ENCODE measurements at places on chromosomes 3 and 15. TPM values are rescaled to one million over a fixed set of nuclear protein-coding genes. Genes with fewer than 3 reads are reported as not detected.

DNA sequence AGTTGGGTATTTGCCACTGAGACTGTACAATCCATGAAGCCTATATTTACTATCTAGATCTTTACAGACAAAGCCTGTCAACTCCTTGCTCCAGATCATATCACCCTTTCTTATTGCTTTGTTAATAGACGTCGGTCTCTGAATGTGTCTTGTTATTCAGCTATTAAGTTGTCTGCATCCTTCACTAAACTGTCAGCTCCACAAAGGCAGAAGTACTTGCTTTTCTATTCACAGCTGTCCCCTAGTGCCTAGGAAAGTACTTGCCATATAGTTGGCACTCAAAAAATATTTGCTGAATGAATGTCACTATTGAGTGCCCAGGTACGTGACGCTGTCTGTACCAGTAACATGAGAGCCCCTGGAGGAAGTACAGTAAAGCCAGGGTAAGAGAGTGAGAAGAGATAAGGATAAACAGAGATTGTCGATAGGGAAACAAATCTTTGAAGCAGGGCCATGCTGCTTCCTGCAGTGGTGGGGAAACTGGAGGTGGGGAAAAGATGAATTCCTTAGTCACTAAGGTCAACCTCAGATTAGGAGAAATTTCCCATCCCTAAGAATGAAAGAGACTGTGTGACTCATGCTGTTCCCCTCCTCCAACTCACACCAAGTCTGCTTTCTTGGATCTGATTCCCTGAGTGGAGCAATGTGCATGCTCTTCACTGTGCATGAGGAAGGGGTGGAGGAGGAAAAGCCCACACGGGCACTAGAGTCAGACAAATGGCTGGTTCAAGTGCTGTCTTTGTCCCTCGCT lies 36.3 kb downstream of the PRICKLE2 start:
- peak overlapping the region; percentile 93 for H3K27ac ChIP-seq
- H3K4me1 ChIP-seq: peaks cover 19% of the 10 kb centered on the region
- DNase-seq: peak; percentile 69
- H3K4me3 ChIP-seq: no peak overlapping the region
- no peaks in the 10 kb centered on the region for H3K27me3 ChIP-seq

GRCh38 chr15:92811148-92811913 lies 88.8 kb upstream of the CHD2 start:
- H3K27me3 ChIP-seq: no peaks in the 10 kb centered on the region
- peak overlapping the region; percentile 12 for H3K4me3 ChIP-seq
- peak overlapping the region; percentile 99 for H3K27ac ChIP-seq

GRCh38 chr15:57640930-57641682 lies 49.4 kb downstream of the MYZAP start:
- no peak overlapping the region for H3K4me3 ChIP-seq
- no peaks in the 10 kb centered on the region for H3K36me3 ChIP-seq
- H3K27me3 ChIP-seq: no peaks in the 10 kb centered on the region
- H3K4me1 ChIP-seq: no peaks in the 10 kb centered on the region
- no peak overlapping the region for H3K27ac ChIP-seq

GRCh38 chr15:23561914-23562313 lies 3.6 kb upstream of the MKRN3 start:
- no peak overlapping the region for H3K27ac ChIP-seq
- DNase-seq: no peak
- H3K4me3 ChIP-seq: no peak overlapping the region

- H3K27me3 ChIP-seq: no peaks in the 10 kb centered on the region
- no peak overlapping the region for H3K4me3 ChIP-seq
- no peak for DNase-seq
- no peaks in the 10 kb centered on the region for H3K36me3 ChIP-seq
- H3K4me1 ChIP-seq: no peaks in the 10 kb centered on the region
- H3K27ac ChIP-seq: no peak overlapping the region
Measured at GRCh38 chr15:46682969-46683791, 1034.1 kb upstream of the SEMA6D start.

DNA sequence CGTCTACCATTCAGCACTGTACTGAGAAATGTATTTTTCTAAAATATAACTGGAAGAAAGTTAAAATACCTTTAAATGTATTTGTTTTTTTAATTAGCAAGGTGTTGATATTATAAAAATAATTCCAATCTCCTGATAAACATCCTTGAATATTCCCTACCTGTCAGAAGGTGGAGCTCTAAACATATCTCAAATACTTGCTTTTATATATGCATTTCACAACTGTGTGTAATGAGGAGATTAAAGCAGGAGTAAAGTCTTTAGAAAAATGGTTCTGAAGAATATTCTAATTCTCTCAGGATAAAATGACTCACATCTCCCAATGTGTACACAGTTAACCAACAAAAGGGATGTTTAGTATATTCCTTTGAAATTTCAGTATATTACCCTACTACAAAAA lies 422.7 kb downstream of the PLCL2 start:
- H3K27me3 ChIP-seq: no peaks in the 10 kb centered on the region
- H3K36me3 ChIP-seq: no peaks in the 10 kb centered on the region
- H3K27ac ChIP-seq: no peak overlapping the region
- H3K4me1 ChIP-seq: no peaks in the 10 kb centered on the region
- H3K4me3 ChIP-seq: no peak overlapping the region

- DNase-seq: no peak
- H3K4me3 ChIP-seq: no peak overlapping the region
- no peaks in the 10 kb centered on the region for H3K4me1 ChIP-seq
- no peak overlapping the region for H3K27ac ChIP-seq
- H3K27me3 ChIP-seq: no peaks in the 10 kb centered on the region
- H3K36me3 ChIP-seq: no peaks in the 10 kb centered on the region
Measured at GRCh38 chr3:11661827-11662226, 18.1 kb upstream of the VGLL4 start.

DNA sequence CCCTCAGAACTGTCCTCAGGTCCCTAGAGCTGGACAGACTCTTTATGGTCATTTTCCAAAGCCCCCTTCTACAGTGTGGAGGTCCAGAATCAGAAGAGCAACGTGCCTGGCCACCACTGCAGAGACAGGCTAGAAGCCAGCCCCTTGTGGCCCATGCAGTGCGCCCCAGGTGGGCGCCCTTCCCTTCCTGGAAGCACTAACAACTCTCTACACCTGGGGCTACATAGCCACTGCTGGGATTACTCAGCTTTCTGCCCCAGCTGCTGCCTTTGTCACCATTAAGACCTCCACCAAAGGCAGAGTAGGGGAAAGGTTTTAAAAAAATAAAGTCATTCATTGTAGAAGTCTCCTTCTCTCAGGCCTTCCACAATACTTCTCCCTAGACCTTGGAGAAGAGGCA lies 2.3 kb downstream of the RASGRP1 start:
- no peak overlapping the region for H3K27ac ChIP-seq
- H3K27me3 ChIP-seq: no peaks in the 10 kb centered on the region
- no peak overlapping the region for H3K4me3 ChIP-seq
- no peak for DNase-seq
- no peaks in the 10 kb centered on the region for H3K4me1 ChIP-seq

- H3K27ac ChIP-seq: no peak overlapping the region
- no peaks in the 10 kb centered on the region for H3K4me1 ChIP-seq
- no peaks in the 10 kb centered on the region for H3K27me3 ChIP-seq
- H3K36me3 ChIP-seq: no peaks in the 10 kb centered on the region
Measured at GRCh38 chr15:39843565-39843964, 60.9 kb upstream of the FSIP1 start.

DNA sequence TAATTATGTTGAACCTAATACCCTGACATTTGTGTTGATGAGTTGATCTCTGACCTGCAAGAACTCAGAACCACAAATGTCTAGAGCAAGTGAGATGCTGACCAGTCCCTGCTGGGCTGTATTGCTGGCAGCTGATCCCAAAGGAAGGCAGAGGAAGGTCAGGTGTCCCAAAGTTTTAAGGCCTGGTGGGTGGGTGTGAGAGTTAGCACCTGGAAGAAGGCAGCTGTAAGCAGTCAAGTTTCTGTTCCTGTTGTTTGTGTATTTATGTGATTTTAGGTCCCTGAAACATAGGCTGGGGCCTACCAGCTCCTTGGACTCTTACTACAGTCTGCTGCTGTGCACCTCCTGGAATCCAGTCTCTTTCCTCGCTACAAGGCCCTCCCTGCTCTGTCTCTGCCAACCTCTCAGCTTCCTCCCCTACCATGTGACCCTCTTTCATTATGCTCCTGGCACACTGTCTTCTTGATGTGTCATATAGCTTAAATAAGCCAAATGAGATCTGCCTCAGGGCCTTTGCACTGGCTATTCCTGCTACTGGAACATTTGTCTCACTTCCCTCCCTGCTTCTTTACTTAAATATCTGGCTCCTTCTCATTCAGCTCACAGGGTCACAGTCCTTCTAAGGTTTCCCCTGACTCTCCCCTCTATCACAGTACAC lies 31.0 kb upstream of the ATOSA start:
- H3K27me3 ChIP-seq: no peaks in the 10 kb centered on the region
- DNase-seq: no peak
- H3K4me1 ChIP-seq: no peaks in the 10 kb centered on the region
- H3K36me3 ChIP-seq: no peaks in the 10 kb centered on the region
- no peak overlapping the region for H3K27ac ChIP-seq
- no peak overlapping the region for H3K4me3 ChIP-seq

DNA sequence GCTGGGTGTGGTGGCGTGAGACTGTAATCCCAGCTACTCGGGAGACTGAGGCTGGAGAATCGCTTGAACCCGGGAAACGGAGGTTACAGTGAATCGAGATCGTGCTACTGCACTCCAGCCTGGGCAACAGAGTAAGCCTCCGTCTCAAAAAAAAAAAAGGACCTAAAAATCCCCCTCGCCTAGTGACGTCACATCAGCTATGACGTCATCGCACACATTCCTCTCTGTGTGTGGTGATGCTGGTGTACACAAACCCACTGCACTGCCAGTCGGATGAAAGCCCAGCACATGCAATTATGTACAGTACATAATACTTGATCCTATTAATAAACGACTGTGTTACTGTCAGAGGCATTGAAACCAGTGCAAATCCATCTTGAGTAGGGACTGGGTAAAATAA lies 40.2 kb upstream of the SEC61A1 start:
- no peaks in the 10 kb centered on the region for H3K36me3 ChIP-seq
- no peak overlapping the region for H3K4me3 ChIP-seq
- no peak overlapping the region for H3K27ac ChIP-seq
- H3K4me1 ChIP-seq: no peaks in the 10 kb centered on the region
- no peak for DNase-seq

DNA sequence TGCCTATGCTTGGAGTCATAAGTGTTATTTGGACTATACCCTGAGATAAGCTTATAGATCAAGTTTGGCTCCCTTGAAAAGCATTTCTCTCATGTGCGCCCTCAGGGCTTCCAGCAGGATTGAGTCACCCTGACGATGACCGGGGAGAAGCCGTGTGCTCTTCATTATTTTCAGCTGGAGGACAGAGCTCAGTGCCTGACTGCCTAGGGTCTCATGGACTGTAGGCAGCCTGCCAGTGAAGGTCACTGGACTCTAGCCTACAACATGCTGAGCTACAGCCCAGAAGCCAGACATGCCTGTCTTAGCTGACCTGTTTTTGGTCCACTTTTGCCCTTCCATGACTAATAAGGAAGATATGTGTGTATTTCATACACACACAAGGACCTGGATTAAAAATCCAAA lies 31.6 kb upstream of the NUDT16 start:
- no peak for DNase-seq
- H3K36me3 ChIP-seq: no peaks in the 10 kb centered on the region
- no peak overlapping the region for H3K4me3 ChIP-seq
- no peaks in the 10 kb centered on the region for H3K27me3 ChIP-seq
- H3K4me1 ChIP-seq: no peaks in the 10 kb centered on the region

DNA sequence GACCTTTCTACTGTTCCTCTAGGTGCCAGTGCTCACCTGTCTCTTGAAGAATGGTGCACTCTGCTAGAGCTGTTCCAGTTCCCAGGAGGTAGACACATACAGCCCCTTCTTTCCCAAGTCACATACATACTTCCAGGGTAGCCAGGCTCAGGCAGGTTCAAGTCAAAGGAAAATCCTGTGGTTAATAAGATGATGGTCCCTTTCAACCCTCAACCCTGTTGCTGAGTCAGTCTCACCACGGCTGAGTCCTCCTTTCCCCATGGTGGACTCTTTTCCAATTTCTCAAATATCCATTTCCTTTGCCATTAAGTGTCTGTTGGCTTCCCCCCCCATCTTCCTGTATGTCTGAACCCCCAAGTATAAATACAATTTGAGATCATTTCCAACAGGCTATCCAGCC lies 56.1 kb upstream of the ACAN start:
- no peaks in the 10 kb centered on the region for H3K36me3 ChIP-seq
- H3K27ac ChIP-seq: no peak overlapping the region
- H3K4me3 ChIP-seq: no peak overlapping the region
- no peak for DNase-seq
- H3K27me3 ChIP-seq: no peaks in the 10 kb centered on the region

DNA sequence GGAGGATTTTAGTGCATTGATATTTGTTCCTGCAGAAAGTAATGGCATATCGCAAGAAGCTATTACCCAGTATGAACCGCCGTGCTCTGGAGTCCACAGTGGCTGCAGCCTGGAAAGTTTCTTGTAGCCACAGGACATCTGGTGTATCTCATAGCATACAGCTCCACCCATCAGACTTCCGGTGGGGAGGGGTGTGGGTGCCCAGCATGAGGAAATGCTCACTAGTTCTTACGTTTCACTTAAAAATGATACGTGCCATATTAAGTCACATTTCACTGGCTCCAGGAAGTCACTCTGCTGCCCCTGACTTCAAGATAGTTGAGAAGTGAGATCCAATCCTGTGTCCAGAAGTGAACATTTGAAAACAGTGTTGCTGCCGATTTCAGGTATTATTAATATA lies 990.4 kb downstream of the GBE1 start:
- no peak overlapping the region for H3K4me3 ChIP-seq
- H3K4me1 ChIP-seq: no peaks in the 10 kb centered on the region
- no peaks in the 10 kb centered on the region for H3K36me3 ChIP-seq
- H3K27ac ChIP-seq: no peak overlapping the region
- no peak for DNase-seq

- DNase-seq: no peak
- no peak overlapping the region for H3K4me3 ChIP-seq
- no peaks in the 10 kb centered on the region for H3K4me1 ChIP-seq
Measured at GRCh38 chr3:85652360-85652759, 693.6 kb downstream of the CADM2 start.

DNA sequence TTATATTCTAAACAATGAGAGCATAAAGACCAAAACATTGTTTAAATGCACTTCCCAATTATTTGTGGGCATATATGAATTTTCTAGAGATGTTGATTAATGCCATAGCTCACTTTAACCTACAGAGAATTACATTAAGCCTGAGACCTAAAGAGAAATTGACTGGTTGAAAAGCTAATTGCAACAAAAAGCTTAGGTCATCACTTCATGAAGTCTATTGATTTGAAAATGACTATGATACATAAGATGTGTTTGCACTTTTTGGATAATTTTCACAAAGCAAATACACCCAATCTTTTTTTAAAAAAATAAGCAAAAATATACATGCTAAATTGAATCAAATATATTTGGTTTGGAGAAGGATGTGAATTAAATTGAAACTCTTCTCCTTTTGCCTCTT lies 532.8 kb upstream of the GOLIM4 start:
- H3K4me1 ChIP-seq: no peaks in the 10 kb centered on the region
- DNase-seq: no peak
- no peaks in the 10 kb centered on the region for H3K27me3 ChIP-seq
- H3K36me3 ChIP-seq: no peaks in the 10 kb centered on the region

GRCh38 chr3:11910971-11911531 lies 64.4 kb upstream of the TAMM41 start:
- H3K27me3 ChIP-seq: no peaks in the 10 kb centered on the region
- H3K36me3 ChIP-seq: no peaks in the 10 kb centered on the region
- no peak overlapping the region for H3K27ac ChIP-seq
- no peaks in the 10 kb centered on the region for H3K4me1 ChIP-seq

- peak; percentile 100 for DNase-seq
- no peaks in the 10 kb centered on the region for H3K36me3 ChIP-seq
- peaks cover 6% of the 10 kb centered on the region for H3K4me1 ChIP-seq
- no peaks in the 10 kb centered on the region for H3K27me3 ChIP-seq
- H3K4me3 ChIP-seq: peak overlapping the region; percentile 65
Measured at GRCh38 chr3:133573054-133573628, 345 bp upstream of the CDV3 start.

The CSPG4 gene
- 54.3 TPM for total RNA-seq

The SLC6A20 gene
- not detected for total RNA-seq

The FBXL22 gene
- 30.1 TPM for total RNA-seq

The DENND4A gene
- 27.1 TPM for total RNA-seq

The LMAN1L gene
- total RNA-seq: 1.5 TPM

The CTXND1 gene
- total RNA-seq: 0.07 TPM
